ENCODE measurements at places on chromosomes 5 and 9.

DNA sequence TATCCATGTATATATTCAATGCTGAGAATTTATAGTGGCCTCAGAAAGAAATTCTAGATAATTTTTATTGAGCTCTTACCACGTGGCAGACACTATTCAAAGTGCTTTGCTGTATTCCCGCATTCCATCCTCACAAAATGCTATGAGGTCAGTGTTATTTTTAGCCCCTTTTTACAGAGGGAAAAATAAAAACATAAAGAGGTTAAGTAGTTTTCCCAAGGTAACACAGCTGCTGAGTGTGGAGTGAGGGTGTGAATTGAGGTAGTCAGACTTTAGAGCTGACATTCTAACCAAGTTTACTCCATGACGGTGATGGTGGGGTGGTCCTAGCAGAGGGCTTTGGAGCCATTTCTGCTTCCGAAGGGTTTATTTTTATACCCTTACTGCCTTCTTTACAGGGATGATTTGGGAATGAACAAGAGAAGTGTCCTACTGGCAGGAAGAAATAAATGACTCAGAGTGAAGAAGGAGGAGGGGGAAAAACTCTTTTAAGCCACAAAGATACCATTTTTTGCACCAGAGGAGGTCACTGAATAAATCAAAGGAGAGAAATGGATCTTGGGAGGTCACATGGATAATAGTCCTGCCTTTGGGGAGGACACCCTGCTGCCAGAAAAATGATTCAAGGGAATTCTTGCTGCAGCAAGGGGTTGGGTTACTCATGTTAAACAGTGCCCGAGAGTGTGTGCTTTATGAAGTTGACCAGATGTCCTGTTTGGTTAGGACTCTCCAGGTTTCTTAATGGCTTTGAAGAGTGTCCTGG, 76.1 kb downstream of the HMHB1 start:
- DNase-seq: no peak

GRCh38 chr5:121503111-121503840, 348.4 kb upstream of the FTMT start:
- no peak for DNase-seq

GRCh38 chr5:95856501-95856981, 34.0 kb upstream of the GLRX start:
- DNase-seq: no peak

GRCh38 chr5:89418407-89419085, 535.6 kb upstream of the MEF2C start:
- DNase-seq: no peak

DNA sequence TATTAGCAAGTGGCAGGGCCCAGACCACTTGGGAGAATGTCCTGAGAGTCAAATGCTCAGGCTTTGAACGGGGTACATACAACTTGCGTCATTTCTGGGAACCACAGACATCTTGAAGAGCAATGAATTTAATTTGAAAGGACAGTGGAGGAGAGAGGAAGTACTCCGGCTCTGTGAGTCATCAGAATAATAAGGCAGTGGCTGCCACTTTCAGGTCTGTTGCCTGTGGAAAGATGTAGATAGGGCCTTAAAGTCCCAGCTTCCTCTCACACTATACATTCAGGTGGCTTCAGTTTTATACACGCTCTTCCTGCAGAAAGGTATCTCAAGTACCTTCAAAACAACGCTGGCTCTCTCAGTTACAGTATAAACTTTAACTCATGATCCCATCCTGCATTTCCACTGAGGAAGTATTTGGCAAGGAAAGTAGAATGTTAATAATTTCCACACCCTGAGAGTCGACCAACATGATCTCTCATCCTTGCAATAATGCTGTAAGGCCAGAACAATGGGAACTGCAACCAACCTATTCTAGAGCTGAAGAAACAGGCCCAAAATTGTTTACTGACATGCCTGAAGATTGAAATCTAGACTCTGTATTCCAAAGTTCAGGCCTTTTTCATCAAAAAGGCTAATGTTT, 6.8 kb upstream of the PRUNE2 start:
- DNase-seq: no peak

GRCh38 chr9:124423155-124423554, 7.9 kb upstream of the PSMB7 start:
- no peak for DNase-seq

- DNase-seq: no peak
These were observed 100.3 kb upstream of the LMX1B start for GRCh38 chr9:126513159-126514036.

DNA sequence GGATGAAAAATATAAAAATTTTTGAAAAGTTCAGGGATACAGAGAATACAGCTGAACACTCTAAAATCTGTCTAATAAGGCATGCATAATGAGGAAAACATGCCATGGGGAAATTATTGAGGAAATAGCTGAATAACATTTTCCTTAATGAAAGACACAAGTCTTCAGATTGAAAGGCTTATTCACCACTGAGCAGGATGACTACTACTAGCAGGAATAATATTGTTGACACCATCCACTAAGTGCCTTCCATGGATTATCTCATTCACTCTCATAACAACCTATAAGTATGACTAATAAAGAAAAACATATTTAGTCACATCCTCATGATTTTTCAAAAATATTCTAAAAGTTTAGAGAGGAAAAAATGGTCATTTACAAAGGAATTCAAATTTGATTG, 96.7 kb upstream of the FER start:
- peak; percentile 80 for DNase-seq

All from kidney capillary endothelial cell (primary cell).